ENCODE measurements at places on chromosomes 12 and 14.

- DNase-seq, result no peak
Observed at GRCh38 chr12:79595273-79595672, 95.5 kb downstream of the PAWR start.

DNA sequence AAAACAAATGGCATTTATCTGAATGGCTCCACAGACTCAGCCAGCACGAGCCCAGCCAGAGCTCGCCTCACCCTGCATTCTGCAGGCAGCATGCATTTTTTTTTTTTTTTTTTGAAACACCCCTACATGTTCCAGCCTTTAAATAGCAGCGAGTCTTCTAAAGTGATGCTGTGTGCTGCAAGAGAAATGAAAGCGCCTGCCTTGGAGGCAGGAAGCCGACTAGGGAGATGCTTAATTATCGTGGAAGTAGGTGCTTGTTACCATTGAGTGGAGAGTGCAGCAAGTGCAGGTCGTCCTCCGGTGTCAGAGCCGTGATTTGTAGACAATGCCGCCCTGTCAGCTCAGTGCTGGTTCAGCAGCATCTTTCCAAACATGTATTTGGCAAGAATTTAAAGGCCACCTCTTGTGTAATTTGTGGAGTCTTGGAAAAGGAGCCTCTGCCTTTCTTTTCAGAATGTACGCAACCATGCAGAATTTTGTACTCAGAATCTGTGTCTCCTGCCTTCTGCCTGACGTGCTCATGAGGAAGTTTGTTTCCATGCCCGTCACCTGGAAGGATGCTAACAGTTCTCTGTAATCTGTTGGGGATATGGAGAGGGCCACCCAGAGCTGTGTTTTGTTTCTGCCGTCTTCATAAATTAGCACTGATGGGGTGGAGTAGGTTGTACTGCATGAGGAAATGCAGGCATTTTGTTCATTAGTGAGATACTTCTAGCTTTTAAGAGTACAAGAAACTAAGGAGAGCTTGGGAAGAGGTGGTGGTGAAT is 345.9 kb upstream of the RGS6 start:
- DNase-seq, result no peak

- no peak for DNase-seq
Observed at GRCh38 chr12:110732572-110732971, 10.1 kb downstream of the PPP1CC start.

GRCh38 chr12:53067993-53068770 is 11.0 kb downstream of the SPRYD3 start:
- DNase-seq, result no peak

- no peak for DNase-seq
Observed at GRCh38 chr14:20732477-20732876, 13.2 kb upstream of the EDDM3A start.

DNA sequence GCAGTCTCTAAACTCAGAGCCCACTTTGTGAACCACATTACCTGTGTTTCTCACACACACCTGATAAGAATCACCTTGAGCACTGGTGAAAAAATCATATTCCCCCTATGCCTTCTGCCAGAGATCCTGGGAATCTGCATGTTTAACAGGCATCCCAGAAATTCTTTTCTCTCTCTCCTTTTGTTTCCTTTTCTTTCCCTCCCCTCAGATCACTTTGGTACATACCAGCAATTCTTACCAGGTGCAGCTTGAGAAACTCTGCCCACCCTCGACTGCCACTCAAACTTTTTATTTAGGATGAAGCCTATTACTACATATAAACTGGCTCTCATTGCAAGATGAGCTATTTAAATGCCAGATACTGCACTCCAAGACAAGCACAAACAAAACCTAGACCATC is 36.0 kb downstream of the HECTD4 start:
- no peak for DNase-seq

DNA sequence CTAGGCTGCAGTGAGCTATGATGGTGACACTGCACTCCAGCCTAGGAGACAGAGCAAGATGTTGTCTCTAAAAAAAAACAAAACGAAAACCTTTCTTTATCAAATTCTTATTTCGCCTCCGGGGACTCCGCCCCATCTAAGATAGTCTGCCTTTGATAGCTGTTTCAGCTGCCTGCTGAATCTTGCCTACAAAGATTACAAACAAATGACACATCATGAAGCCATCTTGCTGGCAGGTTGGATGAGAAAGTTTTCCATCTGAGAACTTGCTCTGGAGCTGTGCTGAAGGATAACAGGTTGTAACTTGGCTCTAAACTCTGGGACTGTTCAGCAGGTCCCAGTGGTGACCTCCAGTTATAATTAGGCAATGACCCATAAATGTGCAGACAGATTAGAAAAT is 41.8 kb upstream of the AEBP2 start:
- DNase-seq, result no peak

DNA sequence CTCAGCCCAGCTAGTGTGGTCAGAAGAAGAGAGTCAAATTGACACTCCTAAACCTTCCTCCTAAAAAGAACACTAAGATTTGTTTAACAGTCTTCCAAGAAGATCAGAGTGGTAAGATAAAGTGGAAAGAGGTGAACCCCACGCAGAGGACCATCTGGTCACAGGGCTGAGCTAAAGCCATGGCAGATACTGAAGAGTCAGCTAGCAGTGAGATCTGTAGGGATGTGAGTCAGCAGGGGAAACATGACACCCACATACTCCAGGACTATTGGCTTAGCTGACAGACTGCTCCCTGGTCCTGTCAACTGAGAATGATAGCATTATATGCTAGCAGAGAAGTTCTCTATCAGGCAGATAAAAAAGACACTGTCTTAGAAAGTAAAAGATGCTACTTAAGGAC is 269.4 kb upstream of the ALG10 start:
- no peak for DNase-seq

DNA sequence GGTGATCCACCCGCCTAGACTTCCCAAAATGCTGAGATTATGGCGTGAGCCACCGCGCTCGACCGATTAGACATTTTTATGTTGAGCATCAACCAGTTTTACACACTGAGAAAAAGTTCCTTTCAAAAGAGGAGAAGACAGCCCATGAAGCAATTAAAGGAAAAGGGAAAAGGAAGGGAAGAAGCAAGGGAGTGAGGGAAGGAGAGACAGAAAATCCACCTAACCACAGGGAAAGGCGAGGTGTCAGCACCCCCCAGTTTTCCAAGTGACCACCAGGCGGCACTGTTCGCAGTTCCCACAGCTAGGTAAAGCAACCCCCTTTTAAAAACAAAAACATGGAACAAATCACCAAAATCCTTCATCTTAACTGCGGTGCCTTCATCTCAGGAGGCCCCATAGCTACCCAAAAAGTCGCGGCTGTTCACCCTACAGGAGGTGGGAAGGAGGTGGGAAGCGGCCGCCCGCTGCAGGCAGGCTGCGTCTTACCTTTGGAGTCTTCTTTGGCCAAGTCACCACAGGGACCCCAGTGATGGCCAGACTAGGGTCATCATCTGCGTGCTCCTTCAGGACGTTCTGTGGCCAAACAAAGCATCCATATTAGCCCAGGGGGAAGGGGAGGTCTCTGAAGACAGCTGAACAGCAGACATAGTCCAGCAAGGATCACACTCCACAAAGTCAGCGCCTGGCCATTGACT is 86.6 kb downstream of the KDM2B start:
- DNase-seq, result peak; percentile 57

DNA sequence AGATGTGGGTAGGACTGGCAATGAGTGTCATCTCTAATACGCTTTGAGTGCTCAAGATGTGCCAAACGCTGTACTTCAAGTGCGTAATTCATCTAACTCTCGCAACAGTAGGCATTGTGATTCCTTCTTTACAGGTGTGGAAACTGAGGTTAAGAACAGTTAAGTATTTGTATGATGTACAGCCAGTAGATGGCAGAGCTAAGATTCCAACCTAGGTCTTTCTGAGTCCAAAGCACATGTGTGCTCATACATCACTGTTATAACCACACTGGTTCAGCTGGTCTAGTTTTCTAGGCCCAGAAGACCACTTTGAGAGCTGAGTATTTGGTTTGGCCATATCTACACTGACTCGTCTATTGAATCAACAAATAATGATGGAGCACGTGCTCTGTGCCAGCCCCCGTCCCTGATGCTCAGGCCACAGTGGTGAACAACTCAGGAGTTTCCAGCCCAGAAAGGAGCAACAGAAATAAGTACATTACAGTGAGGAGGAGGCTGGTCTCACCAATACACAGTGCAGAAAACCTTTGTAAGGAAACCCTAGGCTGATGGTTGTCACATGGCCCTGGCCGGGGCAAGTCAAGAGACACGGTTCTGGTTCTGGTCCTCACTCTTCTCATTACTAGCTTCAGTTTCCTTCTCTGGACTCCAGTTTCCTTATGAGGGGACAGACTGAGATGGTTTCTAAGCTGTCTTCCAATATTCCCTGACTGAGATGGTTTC is 69.3 kb upstream of the SCN8A start:
- no peak for DNase-seq

DNA sequence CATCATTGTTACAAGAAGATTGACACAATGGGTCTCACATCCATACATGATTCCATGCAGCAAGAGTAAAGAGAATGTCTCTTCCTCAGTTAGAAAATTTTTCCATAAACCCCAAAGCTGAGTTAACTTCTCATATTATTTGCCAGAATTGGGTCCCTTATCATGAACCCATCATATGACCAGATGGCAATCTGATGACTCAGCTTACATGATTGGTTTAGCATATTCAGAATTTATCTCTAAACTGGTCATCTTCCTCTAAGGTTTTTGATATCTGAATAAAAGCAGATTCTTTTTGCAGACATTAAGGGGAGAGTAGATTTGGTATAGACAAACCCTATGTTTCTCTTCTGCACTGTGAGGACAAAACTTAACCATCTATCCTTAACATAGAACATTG is 174.9 kb downstream of the PIK3C2G start:
- DNase-seq, result no peak

- DNase-seq, result peak; percentile 13
Observed at GRCh38 chr12:107761502-107761904, 566 bp upstream of the PRDM4 start.

DNA sequence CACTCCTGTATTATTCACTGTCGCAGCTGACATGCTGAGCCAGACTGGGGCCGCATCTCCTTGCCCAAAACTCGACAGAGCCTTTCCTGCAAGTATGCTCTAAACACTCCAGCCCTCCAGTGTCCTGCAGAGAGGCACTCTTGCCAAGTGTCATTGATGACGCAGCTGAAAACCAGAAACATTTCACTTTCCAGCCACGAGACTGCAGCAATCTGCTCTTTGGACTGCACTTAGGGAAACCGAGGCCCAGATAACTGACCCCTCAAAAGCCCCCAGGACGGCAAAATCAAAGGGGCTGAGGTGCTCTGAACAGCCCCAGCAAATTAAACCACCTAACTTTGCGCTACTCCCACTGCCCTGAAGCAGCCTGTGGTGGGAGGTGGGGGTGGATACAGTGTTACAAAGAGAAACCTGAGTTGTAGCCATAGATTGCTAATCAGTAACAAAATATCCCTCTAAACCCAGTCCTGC is 2.6 kb downstream of the CCDC85C start:
- DNase-seq, result no peak

GRCh38 chr12:42021469-42021868 is 123.2 kb downstream of the GXYLT1 start:
- DNase-seq, result no peak

DNA sequence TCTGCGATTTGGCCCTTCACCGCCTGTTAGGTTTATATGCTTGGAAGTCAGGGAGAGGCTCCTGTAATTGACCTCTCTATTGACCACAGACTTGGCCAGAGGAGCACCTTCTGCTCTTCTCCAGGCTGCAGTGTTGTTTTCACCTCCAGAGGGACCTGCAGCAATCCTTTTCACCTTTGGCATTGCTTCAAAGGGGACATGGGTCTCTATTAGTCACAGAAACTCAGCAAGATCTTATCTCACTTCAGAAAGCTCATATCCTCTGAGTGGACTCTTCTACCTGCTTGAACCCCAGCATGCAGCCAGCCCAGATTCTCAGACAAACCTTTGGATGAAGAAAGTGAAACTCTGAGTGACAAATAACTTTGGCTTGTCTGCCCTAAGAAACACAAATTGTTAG is 339.3 kb downstream of the NRXN3 start:
- no peak for DNase-seq

GRCh38 chr12:89335452-89336244 is 16.7 kb downstream of the DUSP6 start:
- DNase-seq, result no peak

DNA sequence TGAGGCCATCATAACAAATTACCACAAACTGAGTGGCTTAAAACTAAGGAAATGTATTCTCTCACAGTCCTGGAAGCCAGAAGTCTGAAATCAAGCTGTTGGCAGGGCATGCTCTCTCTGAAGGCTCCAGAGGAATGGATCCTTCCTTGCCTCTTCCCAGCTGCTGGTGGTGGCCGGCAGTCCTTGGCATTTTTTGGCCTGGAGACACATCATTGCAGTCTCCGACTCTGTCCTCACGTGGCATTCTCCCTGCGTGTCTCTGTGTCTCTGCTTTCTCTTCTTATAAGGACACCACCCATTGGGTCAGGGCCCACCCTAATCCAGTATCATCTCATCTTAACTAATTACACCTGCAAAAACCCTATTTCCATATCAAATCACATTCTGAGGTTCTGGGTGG is 206.1 kb downstream of the SLC41A2 start:
- DNase-seq, result no peak

GRCh38 chr14:61388173-61388975 is 67.0 kb downstream of the PRKCH start:
- peak; percentile 38 for DNase-seq

- no peak for DNase-seq
Observed at GRCh38 chr12:9973949-9974348, 2.7 kb downstream of the CLEC12A start.

- DNase-seq, result no peak
Observed at GRCh38 chr12:67355428-67356379, 86.5 kb downstream of the CAND1 start.

GRCh38 chr14:23577004-23577681 is 1.4 kb downstream of the JPH4 start:
- no peak for DNase-seq

DNA sequence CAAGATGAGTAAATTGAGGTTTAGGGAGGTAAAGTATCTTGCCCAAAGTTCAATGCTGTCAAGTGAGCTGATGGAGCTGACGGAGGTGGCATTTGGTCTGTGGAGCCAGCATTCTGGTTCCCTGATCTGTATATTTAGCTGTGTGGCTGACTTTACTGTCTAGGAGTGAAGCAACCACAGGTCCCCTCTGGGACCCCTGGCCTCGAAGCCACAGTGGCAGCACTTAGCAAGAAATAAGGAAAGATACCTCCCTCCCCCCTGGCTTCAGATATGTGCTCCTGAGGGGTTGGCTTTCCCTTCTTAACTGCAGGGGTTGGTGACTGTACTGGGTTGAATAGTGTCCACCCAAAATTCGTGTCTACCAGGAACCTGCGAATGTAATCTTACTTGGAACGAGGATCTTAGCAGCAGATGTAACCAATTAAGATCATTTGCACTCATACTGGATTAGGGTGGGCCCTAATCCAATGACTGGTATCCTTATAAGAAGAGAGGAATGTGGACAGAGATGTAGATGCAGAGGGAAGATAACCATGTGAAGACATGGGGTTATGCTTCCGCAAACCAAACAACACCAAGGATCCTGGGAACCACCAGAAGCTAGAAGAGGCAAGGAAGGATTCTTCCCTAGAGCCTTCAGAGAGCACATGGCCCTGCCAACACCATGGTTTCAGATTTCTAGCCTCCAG is 2.0 kb upstream of the ACVR1B start:
- no peak for DNase-seq

All from activated naive CD4-positive, alpha-beta T cell treated with anti-CD3 and anti-CD28 coated beads, Interleukin-2, amount 50 U/mL, for 72 hours (primary cell).